ENCODE measurements at places on chromosomes 12 and 14. TPM values are rescaled to one million over a fixed set of nuclear protein-coding genes. Genes with fewer than 3 reads are reported as not detected.

Gene ACVRL1
- 74.2 TPM for polyA plus RNA-seq

Gene GRIN2B
- 0.17 TPM for polyA plus RNA-seq

Gene OR4E2
- not detected for polyA plus RNA-seq

Gene GLS2
- 2.8 TPM for polyA plus RNA-seq

Gene DHH
- 0.84 TPM for polyA plus RNA-seq

Gene GLT1D1
- polyA plus RNA-seq = 4.1 TPM

Gene ASPG
- 11.5 TPM for polyA plus RNA-seq

Measured in left lung (tissue), 14 donors.